ENCODE measurements at places on chromosomes 16 and 17.
A peak's percentile ranks its signal among the peaks of the same experiment; 100 is the strongest.

GRCh38 chr17:49035470-49036269, 38.5 kb downstream of the IGF2BP1 start:
- DNase-seq: peak; percentile 56

DNA sequence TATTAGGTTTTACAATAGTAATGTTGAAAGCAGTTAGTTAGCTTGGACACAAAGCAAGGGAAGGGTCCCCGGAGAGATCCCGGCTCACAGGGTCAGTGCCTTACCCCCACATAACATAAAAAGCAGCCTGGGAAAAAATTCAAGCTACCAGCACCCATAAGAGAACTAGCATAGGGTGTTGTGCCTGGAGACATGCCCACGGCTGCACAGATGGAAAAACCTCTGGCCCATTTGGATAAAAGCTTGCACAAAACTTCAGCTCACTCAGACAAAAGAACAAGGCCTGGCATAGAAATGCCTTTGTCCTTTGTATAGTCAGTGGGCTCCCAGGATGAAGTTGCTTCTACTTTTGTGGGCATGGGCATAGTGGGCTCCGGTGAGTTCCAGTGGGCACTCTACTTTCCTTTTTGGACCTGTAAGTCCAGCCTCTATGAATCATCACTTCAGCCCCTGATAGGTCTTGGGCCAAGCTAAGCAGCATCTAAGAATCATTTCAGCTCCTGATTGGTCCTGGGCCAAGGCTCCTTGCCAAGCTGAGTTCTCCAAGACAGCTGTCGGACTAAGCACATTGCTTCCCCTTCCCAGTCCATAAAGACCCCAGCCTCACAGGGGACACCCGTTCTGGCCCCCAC, 1.3 kb upstream of the RDM1 start:
- no peak for DNase-seq

GRCh38 chr16:54843424-54843750, 87.3 kb upstream of the IRX5 start:
- DNase-seq: no peak

- DNase-seq: no peak
These were observed 102.8 kb downstream of the XYLT1 start for GRCh38 chr16:17367923-17368322.

Data from hematopoietic multipotent progenitor cell treated with erythropoietin and hydrocortisone succinate and interleukin-3 and kit ligand, for 6 days (in vitro differentiated cells).